Body of pancreas (tissue), 4 donors: ENCODE measurements at places on chromosomes 1 and 21. TPM values are rescaled to one million over a fixed set of nuclear protein-coding genes. Genes with fewer than 3 reads are reported as not detected.

The KCNN3 gene
- 1.6 TPM for total RNA-seq

The COQ8A gene
- total RNA-seq, result 134 TPM

The GPR52 gene
- 3.9 TPM for total RNA-seq

The SRSF4 gene
- total RNA-seq, result 58.3 TPM

The SYTL1 gene
- total RNA-seq, result 107 TPM

The ADORA3 gene
- total RNA-seq, result 3.6 TPM

The MTMR11 gene
- 28.3 TPM for total RNA-seq

The SOAT1 gene
- 19.1 TPM for total RNA-seq

The HPCAL4 gene
- total RNA-seq, result 9.1 TPM
